Transverse colon (tissue), 4 donors: ENCODE measurements at places on chromosomes 1 and 21.

DNA sequence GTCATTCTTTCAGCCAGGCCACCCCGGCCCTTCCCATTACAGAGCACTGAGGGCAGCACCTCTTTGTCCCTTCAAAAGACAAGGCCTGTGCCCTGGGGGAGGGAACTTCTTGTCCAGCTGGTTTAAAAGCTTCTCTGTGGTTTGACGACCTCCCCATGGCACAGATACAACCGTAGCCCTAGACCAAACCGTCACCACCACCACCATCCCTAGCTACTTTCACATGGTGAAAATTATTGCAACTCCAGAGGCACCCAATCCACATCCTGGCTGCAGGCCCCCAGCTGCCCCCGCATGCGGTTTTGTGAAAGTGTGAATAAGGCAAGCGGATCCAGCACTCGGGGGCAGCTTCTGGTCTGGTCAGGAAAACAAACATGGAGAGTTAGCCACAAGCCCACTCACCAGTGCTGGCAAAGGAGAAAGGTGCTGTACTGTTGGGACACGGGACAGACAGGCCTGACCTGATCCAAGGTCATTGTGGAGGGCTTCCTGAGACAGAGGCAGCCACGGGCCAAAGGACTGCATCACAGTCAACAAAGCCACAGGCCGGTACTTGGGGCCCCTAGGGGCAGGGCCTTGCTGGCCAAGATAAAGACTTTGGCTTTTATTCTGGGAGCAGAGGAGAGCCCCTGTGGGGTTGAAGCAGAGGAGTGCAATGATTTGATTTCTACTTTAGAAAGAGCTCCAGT lies 31.2 kb downstream of the CDCA8 start:
- no peak for DNase-seq

DNA sequence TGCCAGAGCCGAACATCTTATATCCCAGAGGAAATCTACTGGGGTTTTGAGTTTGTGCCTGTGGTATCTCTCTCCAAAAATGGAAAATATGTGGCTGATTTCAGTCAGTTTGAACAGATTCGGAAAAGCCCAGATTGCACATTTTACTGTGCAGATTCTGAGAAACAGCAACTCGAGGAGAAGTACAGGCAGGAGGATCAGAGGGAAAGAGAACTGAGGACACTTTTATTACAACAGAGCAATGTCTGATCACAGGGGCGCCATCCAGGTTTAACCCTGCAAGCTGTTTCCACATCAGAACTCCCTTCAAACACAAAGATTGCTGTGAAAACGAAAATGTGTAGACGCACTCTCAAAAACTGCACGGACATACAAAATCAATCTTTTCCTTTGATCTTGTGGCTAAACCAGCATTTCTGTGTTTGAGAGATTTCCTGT lies 43.4 kb downstream of the KCNJ15 start:
- no peak for DNase-seq

- no peak for DNase-seq
These were observed 78.8 kb downstream of the GPR161 start for GRCh38 chr1:168057921-168058320.

DNA sequence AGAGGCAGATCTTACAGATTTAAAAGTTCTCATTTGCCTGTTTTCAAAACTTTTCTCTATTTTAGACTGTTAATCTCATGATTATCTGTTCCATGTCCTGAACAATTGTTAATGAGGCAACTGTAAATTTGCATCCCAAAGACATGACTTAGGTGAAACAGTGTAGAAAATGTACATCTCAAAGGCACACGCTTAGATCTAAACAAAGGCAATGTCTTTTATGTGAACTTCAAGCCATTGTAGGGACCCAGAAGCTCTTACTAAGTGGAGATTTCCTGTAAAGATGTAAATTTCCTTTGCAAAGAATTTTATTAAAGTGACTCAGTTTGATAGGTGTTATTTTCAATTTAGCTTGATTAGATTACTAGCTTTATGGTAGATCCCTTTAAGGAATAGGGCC lies 125.2 kb upstream of the F3 start:
- no peak for DNase-seq

- no peak for DNase-seq
These were observed 40.0 kb upstream of the DHCR24 start for GRCh38 chr1:54926970-54927369.

- peak; percentile 34 for DNase-seq
These were observed 746 bp upstream of the POFUT2 start for GRCh38 chr21:45288441-45288841.

GRCh38 chr21:29189353-29189752 lies 58.9 kb downstream of the MAP3K7CL start:
- DNase-seq, result no peak

DNA sequence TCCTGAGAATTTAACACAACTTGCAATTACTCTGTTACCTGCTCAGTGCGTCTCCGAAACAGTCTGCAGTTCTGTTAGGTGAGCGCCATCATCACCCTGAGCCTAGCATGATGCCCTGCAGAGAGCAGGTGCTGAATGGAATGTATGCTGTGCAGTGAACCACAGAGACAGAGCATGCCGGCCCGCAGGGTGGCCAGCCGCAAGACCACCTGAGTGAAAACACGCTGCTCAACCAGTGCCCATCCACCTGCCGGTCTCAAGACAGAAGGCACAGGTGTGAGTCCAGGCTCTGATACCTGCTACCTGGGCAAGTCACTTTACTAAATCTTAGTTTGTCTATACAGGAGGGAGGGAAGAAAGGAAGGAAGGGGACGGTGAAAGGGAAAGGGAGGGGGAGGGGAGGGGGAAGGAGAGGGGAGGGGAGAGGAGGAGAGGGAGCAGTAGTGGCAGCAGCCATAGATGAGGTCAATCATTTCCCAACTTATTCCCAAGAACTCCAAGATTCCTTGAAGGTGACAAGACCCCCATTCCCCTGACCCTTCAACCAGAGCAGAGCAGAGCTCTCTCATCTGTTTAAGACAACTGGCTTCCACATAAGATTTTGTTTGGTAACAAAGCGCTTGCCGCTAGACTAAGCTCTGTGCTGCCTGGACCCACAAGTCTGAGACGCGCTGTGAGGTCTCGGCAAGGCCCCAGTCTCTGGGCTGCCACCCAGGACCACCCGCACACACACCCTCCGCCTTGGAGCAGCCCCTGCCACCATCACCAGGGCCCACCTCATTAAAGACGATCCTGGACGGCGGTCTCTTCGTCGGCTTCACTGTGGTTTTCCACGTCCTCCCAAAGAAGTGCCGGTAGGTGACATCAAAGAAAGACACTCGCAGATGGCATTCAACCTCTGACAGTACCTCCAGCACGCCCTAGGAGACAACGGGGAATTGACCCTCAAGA lies 14.5 kb downstream of the NPHP4 start:
- no peak for DNase-seq

GRCh38 chr1:224541072-224541790 lies 74.9 kb upstream of the CNIH3 start:
- no peak for DNase-seq

- no peak for DNase-seq
These were observed 50.0 kb downstream of the LACTBL1 start for GRCh38 chr1:22922640-22923039.

DNA sequence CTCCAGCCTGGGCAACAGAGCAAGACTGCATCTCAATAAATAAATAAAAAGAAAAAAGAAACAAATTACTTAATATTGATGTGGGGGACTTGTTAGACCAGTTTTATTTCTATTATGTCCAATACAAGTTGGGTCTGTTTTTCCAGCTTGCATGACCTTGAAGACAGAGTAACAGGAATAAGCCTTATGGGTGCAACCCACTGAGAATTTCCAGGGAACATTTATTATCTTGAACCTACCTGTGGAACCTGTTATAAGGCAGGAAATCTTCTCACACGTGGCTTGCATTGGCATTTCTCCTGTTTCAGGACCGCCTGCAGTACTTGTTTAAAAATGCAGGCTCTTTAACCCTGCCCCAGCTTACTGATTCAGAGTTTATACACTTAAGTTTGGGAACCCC lies 64.0 kb downstream of the ZBTB17 start:
- no peak for DNase-seq

DNA sequence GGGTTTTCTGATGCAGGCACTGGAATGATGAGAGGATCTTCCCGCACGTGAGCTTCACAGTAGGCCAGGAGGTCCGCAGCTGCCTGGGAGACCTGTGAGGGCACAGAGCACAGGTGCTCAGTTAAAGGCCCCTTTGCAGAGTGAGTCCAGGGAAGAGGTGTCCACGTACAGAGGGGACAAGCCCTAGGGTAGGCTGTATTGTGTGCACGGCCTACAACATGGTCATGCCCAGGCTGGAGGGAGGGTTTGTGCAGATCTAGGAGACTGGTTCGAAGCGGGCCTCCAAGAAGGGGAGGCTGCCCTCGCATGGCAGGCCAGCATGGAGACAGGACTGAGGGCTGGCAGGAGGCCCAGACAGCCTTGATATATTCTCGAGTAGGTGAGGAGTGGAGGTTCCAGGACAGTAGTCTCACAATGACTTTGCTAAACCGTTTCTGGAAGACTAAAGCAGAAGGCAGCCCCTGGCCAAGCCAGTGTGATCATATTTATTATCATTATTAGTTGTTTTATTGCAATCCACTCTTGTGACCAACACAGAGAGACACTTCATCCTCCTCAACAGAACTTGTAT lies 48.0 kb upstream of the B3GALNT2 start:
- no peak for DNase-seq

- DNase-seq, result no peak
These were observed 7.7 kb downstream of the PDZK1IP1 start for GRCh38 chr1:47181955-47182675.

DNA sequence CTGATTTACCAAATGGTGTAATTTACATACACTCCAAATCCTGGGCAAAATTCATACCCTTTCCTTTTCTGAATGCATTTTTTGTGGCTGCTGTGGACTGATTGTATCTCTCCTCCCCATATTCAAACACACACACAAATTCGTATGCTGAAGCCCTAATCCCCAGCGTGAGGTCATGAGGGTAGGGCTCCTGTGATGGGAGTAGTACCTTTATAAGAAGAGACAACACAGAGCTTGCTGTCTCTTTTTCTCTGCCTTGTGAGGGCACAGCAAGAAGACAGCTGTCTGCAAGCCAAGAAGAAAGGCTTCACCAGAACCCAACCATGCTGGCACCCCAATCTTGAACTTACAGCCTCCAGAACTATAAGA lies 24.4 kb downstream of the DUSP10 start:
- no peak for DNase-seq

GRCh38 chr21:43345746-43346409 lies 81.1 kb downstream of the SIK1 start:
- no peak for DNase-seq

- peak; percentile 34 for DNase-seq
These were observed 1.3 kb downstream of the ARL8A start for GRCh38 chr1:202143011-202143767.

DNA sequence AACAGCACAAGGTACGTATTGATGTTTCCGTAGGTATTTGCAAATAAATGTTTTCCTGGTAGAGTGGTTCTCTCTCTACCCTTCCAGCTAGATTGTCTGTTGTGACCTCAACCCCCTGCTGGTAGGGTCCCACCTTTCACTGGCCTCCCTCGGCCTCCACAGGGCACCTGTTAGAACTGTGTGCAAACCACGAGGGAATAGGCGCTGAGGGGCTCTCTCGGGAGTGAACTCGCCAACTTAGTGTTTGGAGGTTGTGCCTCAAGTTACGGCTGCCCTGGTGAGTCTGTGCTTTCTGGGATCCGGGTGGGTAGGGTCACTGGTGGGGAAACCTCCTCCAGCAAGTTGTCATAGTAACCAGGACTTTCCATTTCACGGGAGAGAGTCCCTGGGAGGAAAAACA lies 204.7 kb upstream of the EDN2 start:
- DNase-seq, result no peak

- no peak for DNase-seq
These were observed 11.1 kb downstream of the INSRR start for GRCh38 chr1:156847591-156848460.

DNA sequence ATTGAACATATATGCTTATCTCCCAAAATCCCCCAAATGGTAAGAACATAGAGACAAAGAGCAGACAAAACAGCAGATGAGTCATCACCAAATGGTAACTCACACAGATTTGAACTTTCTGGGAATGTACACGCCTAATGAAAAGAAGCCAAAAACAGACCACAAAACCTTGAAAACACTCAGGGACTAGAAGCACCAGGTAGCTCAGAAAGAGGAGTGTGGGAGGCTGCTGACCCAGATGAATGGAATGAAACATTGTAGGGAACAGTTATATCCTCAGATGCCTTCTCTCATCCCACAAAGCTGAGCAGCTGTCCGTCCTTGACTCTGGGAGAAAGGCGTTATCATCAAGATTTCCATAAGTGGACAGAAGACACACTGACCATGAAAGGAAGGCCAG lies 307.0 kb upstream of the USP25 start:
- no peak for DNase-seq

DNA sequence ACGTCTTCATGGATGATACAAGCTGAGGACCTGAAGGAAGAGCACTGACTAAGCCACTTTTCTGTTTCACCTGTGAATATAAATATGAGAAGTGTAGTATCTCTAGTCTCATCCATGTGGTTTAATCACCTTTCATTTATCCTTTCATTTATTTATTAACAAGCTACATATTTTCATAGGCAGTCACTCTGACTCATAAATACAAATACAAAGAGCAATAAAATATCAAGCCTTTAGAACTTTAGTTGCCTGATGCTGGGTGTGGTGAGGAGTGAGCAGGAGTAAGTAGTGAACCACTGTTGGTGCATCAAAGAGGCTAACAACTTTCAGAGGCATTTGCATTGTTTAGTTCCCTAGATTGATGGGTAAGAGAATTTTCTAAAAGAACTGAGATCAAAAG lies 269.0 kb upstream of the C1orf87 start:
- DNase-seq, result no peak

GRCh38 chr21:37710546-37711285 lies 205.5 kb downstream of the KCNJ6 start:
- DNase-seq, result no peak

DNA sequence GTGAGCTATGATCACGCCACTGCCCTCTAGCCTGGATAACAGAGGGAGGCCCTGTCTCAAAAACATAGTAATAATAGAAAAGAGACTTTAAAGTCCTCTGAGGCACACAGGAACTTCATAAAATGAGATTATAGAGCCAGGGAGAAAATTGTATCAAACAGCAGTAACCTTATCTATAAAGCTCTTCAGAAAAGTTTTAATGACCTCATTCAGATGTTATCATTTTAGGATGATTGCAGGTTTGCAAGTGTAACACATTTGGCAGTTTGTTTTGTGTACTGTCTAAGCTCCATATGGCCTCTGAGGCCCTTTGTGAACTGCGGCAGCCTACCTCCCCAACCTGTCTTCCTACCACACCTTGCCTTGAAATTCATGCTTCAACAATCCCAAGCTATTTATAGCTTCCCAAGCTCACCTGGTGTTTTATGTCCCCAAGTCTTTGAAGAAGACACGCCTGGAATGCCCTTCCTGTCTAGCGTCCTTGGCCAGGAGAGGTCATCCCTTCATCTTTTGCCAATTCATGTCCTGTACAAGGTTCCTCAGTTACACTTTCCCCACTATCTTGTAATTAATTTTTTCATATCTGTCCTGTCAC lies 8.5 kb upstream of the AKNAD1 start:
- DNase-seq, result peak; percentile 44

- no peak for DNase-seq
These were observed 47.2 kb upstream of the PRMT6 start for GRCh38 chr1:107009281-107009680.

- DNase-seq, result no peak
These were observed 74.2 kb downstream of the PTPRC start for GRCh38 chr1:198713081-198713480.
